Gastrocnemius medialis (tissue), 4 donors: ENCODE measurements at places on chromosomes 13 and 19.

DNA sequence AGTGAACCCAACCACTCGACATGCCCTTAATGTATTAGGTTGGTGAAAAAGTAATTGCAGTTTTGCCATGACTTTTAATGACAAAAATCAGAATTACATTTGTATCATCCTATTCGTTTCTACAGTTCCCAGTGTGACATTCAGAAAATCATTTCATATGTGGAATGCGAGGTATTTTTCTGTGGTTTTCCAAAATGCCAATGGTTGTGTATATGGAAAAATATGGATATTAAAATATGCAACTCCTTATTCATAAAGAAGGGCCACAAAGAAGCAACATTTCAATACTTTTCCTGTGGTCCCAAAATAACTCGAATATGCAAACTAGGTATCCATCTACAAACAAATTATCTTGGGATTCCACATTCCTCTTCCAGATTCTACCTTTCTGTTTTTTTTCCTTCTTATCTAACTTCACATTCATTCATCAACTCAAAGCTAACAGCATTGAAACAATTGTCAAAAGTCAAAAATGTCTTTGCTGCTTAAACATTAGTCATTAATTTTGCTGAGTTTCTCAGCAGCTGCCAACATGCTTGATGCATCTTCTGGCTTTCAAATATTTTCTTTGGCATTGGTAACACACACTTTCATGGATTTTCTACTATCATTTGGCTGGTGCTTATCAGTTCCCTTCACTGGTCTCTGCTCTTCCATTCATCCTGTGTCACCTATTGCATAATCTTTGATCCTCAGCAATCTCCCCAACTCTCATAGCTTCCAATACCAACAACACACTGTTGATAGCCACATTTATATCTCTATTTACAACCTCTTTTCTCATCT lies 1445.4 kb downstream of the EFNB2 start:
- H3K36me3 ChIP-seq = no peaks in the 10 kb centered on the region
- no peaks in the 10 kb centered on the region for H3K27me3 ChIP-seq
- H3K4me3 ChIP-seq = no peak overlapping the region
- H3K4me1 ChIP-seq = no peaks in the 10 kb centered on the region

- H3K4me1 ChIP-seq = no peaks in the 10 kb centered on the region
- no peaks in the 10 kb centered on the region for H3K36me3 ChIP-seq
- H3K27ac ChIP-seq = no peak overlapping the region
- no peak for DNase-seq
- no peaks in the 10 kb centered on the region for H3K27me3 ChIP-seq
- H3K4me3 ChIP-seq = no peak overlapping the region
These were observed 36.0 kb downstream of the CYP4F22 start for GRCh38 chr19:15544283-15544682.

GRCh38 chr19:29577649-29577963 lies 28.5 kb upstream of the POP4 start:
- no peak for DNase-seq
- no peaks in the 10 kb centered on the region for H3K36me3 ChIP-seq
- H3K27ac ChIP-seq = no peak overlapping the region
- no peak overlapping the region for H3K4me3 ChIP-seq
- H3K27me3 ChIP-seq = peaks cover 37% of the 10 kb centered on the region
- H3K4me1 ChIP-seq = no peaks in the 10 kb centered on the region

GRCh38 chr13:76245920-76246319 lies 609.8 kb downstream of the LMO7 start:
- no peaks in the 10 kb centered on the region for H3K4me1 ChIP-seq
- no peak overlapping the region for H3K27ac ChIP-seq
- no peaks in the 10 kb centered on the region for H3K27me3 ChIP-seq
- no peak overlapping the region for H3K4me3 ChIP-seq
- DNase-seq = no peak

DNA sequence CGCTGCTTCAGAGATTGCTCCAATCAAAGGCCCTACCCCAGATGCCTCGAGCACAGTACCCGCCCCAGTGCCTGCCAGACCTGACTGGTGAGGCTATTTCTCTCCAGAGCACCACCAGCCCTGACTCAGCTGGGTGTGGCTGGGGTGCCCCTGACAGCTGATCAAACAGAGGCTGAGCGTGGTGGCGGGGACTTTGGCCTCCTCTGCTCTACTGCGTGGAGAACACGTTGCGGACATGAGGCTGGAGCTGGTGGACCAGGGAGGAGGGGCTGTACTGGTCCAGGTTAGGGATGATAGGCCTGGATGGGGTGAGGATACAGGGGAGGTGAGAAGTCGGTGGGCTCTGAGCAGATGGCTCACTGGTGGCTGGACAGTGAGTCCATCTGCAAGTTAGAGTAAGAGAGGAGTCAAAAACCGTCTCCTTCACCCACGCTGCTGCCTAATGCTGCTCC lies 3.5 kb upstream of the DOCK6 start:
- peaks cover 11% of the 10 kb centered on the region for H3K27me3 ChIP-seq
- no peaks in the 10 kb centered on the region for H3K4me1 ChIP-seq
- peak overlapping the region; percentile 84 for H3K27ac ChIP-seq

DNA sequence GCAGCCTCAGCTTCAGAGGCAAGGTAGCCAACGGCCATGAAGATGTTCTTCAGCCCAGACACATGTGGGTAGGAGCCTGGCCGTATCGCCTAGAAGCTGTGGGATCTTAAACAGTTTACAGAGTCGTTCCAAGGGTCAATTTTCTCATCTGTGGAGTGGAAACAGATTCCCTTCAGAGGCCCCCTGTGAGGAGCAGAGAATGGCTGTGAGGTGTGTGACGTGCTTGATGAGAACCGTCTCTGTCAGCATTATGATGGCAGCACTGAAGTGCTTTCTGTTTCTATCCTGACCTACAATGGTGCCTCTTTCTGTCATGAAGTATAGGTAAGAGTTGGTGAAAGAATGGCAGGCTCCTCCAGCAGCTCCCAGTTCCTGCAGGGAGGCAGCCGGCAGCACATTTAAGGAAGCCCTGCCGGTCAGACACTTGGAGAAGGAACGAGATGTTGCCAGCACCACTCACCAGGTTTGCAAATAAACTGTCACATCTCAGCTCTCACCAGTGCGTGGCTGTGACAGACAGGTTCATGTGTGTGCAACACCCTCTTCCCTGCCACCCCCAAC lies 277.3 kb downstream of the FOXO1 start:
- no peak overlapping the region for H3K4me3 ChIP-seq
- H3K36me3 ChIP-seq = no peaks in the 10 kb centered on the region
- peaks cover 6% of the 10 kb centered on the region for H3K4me1 ChIP-seq
- DNase-seq = no peak
- no peaks in the 10 kb centered on the region for H3K27me3 ChIP-seq

GRCh38 chr13:70644052-70644451 lies 535.8 kb upstream of the KLHL1 start:
- no peaks in the 10 kb centered on the region for H3K36me3 ChIP-seq
- DNase-seq = no peak
- no peaks in the 10 kb centered on the region for H3K27me3 ChIP-seq
- no peaks in the 10 kb centered on the region for H3K4me1 ChIP-seq
- no peak overlapping the region for H3K4me3 ChIP-seq
- H3K27ac ChIP-seq = no peak overlapping the region

DNA sequence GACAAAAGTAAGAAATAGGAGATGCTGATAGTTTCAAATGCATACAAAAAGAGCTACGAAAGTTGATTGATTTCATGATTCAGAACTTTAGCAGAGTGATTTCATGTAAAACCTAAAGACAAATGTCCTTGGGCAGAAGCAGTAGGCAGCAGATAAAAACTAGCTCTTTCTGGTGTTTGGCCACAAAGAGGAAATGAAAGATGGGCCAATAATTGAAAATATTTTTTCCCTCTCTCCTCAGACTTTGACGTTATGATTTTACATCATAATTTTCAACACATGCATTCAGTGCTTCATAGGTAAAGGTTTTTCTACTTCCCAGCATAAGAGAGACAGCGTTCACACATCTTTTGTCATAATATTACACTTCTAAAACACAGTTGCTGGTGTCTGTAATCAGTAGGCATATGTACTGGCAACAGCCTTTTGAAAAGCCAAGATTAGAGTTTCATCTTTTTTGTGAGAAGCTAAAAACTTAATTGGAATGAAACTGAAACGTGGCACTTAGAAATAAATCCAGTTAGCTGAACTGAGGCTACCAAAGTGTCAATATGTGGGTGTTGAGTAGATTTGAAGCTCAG lies 9.3 kb downstream of the SCEL start:
- no peaks in the 10 kb centered on the region for H3K36me3 ChIP-seq
- peaks cover 5% of the 10 kb centered on the region for H3K4me1 ChIP-seq
- no peak overlapping the region for H3K4me3 ChIP-seq
- H3K27me3 ChIP-seq = no peaks in the 10 kb centered on the region
- DNase-seq = no peak

- no peak within 1 kb of the TSS for H3K4me3 ChIP-seq
- no peaks in the 10 kb centered on the region for H3K4me1 ChIP-seq
- peak within 1 kb of the TSS; percentile 22 for H3K27ac ChIP-seq
- DNase-seq = no peak
- peaks cover 3% of the 10 kb centered on the region for H3K36me3 ChIP-seq
- no peaks in the 10 kb centered on the region for H3K27me3 ChIP-seq
These were observed at the start of gene UPK1A for GRCh38 chr19:35666251-35666913. Gene UPK1A (plus strand): TSS chr19:35666517. CDS start chr19:35666813, 296 bp downstream.
